Cortex of kidney (tissue), 1 donor: ENCODE measurements at places on chromosomes 12 and 14.

DNA sequence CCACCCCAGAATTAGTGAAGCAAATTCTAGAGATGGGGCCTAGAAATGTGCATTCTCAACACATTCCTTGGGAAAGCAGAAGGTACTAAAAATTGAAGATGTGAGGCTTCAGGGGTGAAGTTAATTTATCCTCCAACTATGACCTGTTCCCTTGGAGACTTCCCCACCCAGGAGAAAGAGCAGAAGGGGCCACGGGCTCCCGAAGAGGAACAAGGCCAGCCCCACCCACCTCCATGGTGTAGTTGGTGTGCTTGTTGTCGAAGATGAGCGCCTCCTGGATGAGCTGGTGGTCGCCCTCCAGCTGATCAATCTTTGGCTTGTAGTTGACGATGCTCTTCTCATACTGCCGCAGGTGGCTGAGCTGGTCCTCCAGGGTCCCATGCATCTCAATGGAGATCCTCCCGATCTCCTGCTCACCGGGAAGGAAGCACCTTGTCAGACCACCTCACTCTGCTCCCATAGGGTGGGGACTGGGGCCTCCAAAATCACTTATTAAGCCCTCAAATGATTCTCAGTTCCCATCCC, 87.8 kb upstream of the ZFP36L1 start:
- DNase-seq, result no peak

- no peak for DNase-seq
Observed at GRCh38 chr12:6574576-6575295, 6.6 kb upstream of the NOP2 start.

GRCh38 chr12:89770391-89770790, 61.8 kb upstream of the ATP2B1 start:
- DNase-seq, result no peak

DNA sequence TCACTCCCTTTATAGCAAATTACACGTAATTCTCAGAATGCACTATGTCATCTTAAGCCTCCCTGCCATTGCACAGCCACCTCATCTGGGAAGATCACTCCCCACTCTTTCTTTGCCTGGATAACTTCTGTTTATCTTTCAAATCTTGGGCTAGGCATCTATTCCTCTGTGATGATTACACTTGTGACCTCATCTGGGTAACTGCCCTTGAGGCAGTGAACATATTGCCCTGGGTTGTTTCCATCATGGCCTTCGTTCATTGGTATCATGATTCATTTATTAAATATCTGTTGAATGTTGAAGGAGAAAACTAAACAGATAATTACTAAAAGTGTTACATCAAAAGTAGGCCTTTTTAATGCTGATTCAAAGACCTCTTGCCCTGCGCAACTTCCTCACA, 26.2 kb upstream of the PDE3A start:
- DNase-seq, result no peak

DNA sequence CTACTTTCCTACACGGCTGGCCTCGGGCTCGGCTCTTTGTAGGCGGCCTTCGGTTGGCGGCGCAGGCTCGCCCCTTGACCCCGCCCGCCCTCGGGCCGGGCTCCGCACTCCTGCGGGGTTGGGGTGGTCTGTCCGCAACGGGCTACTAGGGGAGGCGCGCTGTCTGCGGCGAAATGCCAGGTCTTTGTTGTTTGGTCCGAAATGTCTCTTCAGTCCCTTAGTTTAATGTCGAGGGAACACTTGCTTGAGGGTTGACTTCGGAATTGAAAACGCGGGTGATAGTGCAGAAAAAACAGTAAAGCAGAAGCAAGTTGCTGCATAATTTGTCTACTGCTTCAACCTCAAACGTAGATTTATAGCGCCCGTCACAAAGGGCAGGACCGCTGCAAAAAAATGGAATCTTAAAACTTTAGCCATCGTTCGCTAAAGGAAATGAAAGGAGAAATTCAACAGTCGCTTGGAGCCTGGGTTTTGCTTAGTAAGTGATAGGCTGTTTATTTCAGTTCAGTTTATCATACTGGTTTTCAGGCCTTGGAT, 390 bp downstream of the JKAMP start:
- no peak for DNase-seq

DNA sequence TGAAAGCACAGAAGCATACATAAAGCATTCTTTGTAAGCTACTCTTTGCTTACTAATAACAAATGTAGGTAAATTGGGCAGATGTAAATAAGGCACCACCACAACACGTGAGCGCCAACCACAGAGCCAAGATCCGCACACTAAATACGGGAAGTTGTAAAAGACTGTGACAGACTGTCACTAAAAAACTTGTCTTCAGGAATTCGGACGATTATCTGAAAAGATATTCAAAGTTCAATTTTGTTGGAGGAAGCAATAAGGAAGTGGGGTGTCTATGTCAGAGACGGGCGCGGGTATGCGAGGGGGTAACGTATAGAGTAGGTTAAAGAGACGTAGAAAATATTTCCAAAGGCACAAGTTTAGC, 1.5 kb upstream of the HSP90B1 start:
- no peak for DNase-seq

- DNase-seq, result no peak
Observed at GRCh38 chr12:56522411-56523193, 982 bp downstream of the RBMS2 start.

- DNase-seq, result no peak
Observed at GRCh38 chr14:29814156-29815015, 113.3 kb downstream of the PRKD1 start.

DNA sequence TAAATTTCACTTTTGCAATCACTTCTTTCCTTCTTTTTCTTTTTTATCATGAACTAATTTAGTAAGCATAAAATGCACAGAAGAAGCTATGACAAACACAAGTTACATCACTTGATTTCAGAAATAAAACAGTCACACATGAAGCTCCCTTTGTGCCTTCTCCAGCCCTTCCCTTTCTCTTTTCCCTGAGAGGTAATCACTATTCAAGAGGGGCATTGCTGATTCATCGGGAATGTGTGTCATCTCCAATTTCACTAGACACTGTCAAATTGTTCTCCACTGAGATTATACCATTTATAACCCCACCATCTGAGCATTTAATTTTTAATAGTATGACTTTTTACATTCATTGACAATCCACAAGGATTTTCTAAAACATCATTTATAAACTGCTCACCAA, 91.6 kb upstream of the PTPRQ start:
- no peak for DNase-seq

GRCh38 chr14:53295985-53296582, 143.0 kb upstream of the DDHD1 start:
- no peak for DNase-seq

GRCh38 chr12:51695241-51696010, 104.4 kb downstream of the SCN8A start:
- DNase-seq, result no peak

- DNase-seq, result no peak
Observed at GRCh38 chr12:7678744-7679143, 13.0 kb upstream of the APOBEC1 start.

- DNase-seq, result no peak
Observed at GRCh38 chr12:52250048-52250990, 17.3 kb downstream of the KRT7 start.

- no peak for DNase-seq
Observed at GRCh38 chr14:32602699-32603098, 273.6 kb downstream of the AKAP6 start.

DNA sequence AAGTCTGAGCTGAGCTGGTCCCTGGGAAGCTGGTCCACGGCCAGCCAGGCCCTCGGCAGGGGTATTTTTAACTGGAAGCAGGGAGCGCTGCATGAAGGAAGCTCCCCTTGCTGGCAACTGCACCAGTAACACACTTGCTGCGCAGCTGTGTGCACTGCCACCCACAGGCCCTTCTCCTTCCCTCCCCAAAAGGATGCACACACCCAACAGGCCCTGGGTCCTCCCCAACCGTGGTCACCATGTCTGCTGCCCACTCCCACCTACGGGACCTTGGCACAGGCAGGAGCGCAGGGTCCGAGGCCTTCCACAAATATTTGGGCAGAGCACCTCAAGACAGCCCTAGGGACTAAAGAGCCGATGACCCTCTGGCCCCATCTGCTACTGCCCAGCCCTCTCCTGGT, 157.0 kb upstream of the PRMT8 start:
- DNase-seq, result no peak

GRCh38 chr12:88167384-88167783, 25.3 kb downstream of the TMTC3 start:
- DNase-seq, result no peak

DNA sequence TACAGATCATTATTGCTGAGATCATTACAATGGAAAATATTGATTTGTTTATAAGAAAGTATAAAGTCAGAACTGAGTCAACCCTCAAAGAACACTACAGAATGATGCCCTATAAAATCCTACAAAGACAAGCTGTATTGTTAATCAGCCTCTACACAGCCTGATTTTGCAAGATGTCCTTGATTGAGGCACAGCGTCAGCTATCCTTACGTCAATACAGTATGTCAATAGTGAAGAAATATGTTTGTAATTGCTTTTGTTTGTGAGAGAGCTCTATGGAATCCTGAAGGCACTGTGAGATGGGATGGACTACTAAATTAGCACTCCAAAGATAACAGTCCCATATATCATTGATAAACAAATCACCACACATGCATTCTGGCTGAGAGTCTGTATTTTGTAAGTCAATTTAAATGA, 70.7 kb downstream of the RASSF9 start:
- no peak for DNase-seq
